ENCODE measurements at places on chromosomes 6 and 20. TPM values are rescaled to one million over a fixed set of nuclear protein-coding genes. Genes with fewer than 3 reads are reported as not detected.

Gene MARCKS
- 11.0 TPM for polyA plus RNA-seq

Gene ALDH8A1
- polyA plus RNA-seq = 0.23 TPM

Gene DCDC2
- polyA plus RNA-seq = not detected

Gene SRMS
- not detected for polyA plus RNA-seq

Gene ACTR5
- polyA plus RNA-seq = 3.3 TPM

Gene PROKR2
- polyA plus RNA-seq = not detected

Gene PPDPF
- polyA plus RNA-seq = 276 TPM

Gene GPR6
- polyA plus RNA-seq = not detected

Gene APOM
- 3.9 TPM for polyA plus RNA-seq

Gene ULBP1
- 0.20 TPM for polyA plus RNA-seq

Gene TNXB
- polyA plus RNA-seq = 99.0 TPM

Gene NRSN1
- polyA plus RNA-seq = 0.11 TPM

Gene KIF6
- 0.43 TPM for polyA plus RNA-seq

Gene XKR7
- polyA plus RNA-seq = under 0.01 TPM

Gene MUC21
- polyA plus RNA-seq = 0.07 TPM

Gene SLA2
- polyA plus RNA-seq = 0.20 TPM

Gene FYN
- 29.8 TPM for polyA plus RNA-seq

Gene DDX43
- 0.16 TPM for polyA plus RNA-seq

Gene TMC2
- polyA plus RNA-seq = not detected

Gene GSTA3
- not detected for polyA plus RNA-seq

Gene MYT1
- 0.57 TPM for polyA plus RNA-seq

Gene LAMA2
- polyA plus RNA-seq = 28.7 TPM

Gene JPH2
- 78.2 TPM for polyA plus RNA-seq

Gene NFS1
- polyA plus RNA-seq = 36.5 TPM

Gene GSTA1
- polyA plus RNA-seq = 0.09 TPM

Gene ACTL10
- 0.27 TPM for polyA plus RNA-seq

Gene MEI4
- 0.59 TPM for polyA plus RNA-seq
